Activated T-helper 1 cell treated with Interleukin-2 at 50 U/mL for 16 hours (primary cell): ENCODE measurements at places on chromosomes 11 and 22.

- DNase-seq: no peak
Measured at GRCh38 chr22:49588739-49589138, 238.9 kb downstream of the BRD1 start.

GRCh38 chr11:27218421-27219038 lies 144.5 kb downstream of the CCDC34 start:
- no peak for DNase-seq

DNA sequence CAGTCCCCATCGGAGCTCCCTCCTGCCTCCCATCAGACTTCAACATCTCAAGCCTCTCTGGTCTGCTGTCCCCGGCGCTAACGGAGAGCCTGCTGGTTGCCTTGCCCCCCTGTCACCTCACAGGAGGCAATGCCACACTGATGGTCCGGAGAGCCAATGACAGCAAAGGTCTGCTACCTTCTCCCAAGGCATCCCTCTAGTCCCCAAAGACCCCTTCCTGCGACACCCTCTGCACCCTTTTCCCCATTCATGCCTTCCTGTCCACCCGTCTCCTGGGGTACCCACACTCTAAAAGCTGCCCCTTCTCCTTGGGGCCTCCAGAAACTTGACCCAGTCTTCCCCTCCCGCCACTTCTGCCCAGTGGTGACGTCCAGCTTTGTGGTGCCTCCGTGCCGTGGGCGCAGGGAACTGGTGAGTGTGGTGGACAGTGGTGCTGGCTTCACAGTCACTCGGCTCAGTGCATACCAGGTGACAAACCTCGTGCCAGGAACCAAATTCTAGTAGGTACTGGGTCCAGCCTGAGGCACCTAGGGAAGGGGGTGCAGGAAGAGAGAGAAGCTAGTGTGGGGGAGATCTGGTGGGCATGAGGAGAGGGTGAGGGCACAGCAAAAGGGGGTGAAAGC lies 860 bp downstream of the UPK2 start:
- no peak for DNase-seq

GRCh38 chr11:95536047-95536690 lies 253.4 kb downstream of the FAM76B start:
- no peak for DNase-seq

- no peak for DNase-seq
Measured at GRCh38 chr11:15145615-15146014, 30.9 kb downstream of the INSC start.

DNA sequence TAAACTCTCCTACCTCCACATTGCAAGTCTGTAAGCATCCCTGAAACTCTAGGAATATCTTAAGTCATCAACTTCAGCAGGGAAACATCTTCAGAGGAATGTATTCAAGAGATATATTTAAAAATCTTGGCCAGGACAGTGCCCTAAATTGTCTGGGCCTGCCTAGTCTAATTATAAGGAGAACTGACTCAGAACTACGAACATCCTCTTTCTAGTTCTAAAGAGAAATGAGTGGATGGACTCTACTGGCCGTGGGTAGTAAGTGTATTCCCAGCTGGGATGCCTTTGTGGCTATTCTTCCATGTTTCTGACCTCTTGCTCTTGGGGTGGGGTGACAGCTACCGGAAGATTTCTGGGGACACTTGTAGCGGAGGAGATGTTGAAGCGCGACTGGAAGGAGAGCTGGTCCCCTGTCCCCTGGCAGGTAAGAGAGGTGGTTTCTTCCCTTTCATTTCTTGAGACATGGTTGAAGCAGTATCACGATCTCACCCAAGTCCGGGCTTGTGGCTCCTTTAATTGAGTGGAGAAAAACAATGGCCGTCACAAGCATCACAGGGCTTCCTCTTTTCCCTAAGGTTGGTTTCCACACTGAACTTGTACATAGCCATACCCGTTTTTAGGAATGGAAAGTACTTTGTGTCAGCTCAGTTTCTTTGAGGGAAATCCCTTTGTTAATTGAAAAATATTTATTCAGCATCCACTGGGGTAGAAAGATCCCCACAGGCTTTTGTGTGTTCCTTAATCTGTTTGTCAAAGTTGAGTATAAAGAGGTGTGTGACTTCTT lies 97.7 kb upstream of the SORL1-AS1 start:
- no peak for DNase-seq

DNA sequence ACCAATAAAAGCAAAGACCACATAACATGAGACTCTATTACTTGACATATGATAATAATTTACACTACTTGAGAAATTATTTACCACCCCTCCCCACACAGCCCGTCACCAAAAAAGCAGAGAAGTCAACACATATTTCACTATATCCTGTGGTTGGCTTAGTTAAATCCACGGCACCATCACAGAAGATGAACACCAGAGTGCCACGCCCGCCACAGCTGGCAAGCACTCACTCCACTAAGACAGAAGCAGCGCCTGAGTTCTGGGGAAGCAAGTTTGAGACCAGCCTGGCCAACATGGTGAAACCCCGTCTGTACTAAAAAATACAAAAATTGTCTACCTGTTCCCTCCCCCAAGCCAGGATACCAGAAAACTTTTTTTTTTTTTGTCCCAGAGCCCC lies 53.1 kb downstream of the PACSIN2 start:
- DNase-seq: no peak

GRCh38 chr11:35971841-35972422 lies 28.1 kb downstream of the LDLRAD3 start:
- no peak for DNase-seq

DNA sequence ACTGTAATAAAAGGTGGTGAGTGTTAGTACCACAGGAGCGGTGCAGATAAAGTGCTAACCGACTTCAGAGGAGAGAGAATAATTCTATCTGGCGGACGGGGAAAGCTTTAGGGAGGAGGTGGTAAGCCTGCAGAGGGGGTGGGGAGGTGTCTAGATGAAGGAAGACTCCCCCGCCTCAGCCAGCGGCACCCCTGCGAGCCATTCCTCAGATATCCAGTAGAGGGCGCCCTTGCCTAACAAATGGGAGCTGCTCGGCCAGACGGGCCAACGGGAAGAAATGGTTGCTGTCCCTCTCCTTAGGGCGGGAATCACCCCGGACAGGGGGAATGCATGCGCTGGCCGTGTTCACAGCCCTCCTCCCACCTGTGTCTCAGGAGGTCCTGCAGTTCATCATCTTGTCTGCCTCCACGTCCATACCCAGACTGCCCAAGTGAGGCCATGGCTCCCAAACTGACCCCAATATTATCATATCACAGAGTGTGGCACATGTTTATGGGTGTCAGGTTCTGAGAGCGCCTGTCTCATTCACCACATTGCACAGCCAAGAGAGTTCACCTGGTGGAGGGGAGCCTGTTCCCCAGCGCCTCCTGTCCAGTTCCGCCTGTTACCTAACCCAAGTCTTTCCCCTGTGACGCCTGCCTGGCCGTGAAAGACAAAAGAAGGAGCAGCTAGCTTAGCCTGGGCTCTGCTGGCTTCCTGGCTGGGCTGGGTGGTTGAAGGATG lies 85.5 kb downstream of the ST3GAL4 start:
- DNase-seq: peak; percentile 51

- DNase-seq: no peak
Measured at GRCh38 chr11:104343578-104343977, 179.6 kb upstream of the PDGFD start.

GRCh38 chr11:79249295-79249993 lies 191.4 kb downstream of the TENM4 start:
- DNase-seq: no peak

GRCh38 chr11:10304495-10305261 lies at the start of gene ADM:
Gene ADM, plus strand, starts transcription at chr11:10305073. Its CDS starts 628 bp downstream, at chr11:10305701.
- DNase-seq: no peak

DNA sequence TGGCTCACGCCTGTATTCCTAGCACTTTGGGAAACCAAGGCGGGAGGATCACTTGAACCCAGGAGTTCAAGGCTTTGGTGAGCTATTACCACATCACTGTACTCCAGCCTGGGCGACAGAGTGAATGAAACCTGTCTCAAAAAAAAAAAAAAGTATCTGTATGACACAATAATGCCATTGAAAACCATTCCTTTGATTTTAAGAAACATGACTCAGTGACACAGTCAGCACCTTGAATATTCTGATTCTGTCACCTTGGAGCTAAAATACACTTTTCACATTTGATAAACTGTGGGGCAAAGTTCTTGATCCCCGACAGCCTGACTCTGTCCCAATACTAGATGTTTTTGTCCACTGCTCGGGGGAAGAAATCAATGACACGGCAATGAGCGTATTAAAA lies 16.7 kb upstream of the ELFN2 start:
- DNase-seq: no peak

DNA sequence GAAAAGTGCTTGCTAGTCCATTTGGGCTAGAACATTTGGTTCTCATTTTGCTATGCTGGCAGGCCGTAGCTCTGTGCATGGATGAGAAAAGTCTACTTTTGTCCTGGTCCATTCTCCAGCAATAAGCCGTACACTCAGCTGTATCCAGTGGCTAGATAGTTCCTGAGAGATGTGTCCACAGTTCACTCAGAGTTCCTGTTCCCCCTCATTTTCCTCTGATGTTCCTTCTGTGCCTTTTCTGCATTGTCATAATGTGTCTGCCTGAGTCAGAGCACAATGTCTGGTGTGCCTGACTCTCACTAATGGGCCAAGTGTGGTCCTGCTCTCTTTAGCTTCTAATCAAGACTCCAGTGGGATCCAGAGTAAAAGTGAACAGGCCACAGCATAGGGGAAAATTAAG lies 215.7 kb upstream of the CTSC start:
- DNase-seq: no peak

GRCh38 chr11:116786966-116787365 lies 857 bp downstream of the ZPR1 start:
- DNase-seq: no peak

DNA sequence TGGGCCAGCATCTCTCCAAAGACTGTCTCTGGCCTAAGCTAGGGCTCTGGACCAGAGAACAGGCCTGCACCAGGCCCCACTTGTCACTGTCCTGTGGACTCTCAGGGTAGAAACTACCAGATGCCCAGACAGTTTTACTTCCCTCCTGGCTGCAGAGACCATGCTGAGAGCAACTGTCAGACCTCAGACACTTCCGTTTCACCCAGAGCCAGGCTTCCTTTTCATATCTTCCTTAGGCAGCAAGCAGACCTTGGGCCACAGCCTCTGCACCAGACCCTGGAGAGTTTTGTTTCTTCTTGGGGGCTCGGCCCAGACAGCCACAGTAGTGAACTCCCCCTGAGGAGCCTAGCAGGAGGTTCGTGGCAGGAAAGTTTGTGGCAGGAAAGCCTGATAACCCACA lies 12.1 kb upstream of the FCHSD2 start:
- no peak for DNase-seq

DNA sequence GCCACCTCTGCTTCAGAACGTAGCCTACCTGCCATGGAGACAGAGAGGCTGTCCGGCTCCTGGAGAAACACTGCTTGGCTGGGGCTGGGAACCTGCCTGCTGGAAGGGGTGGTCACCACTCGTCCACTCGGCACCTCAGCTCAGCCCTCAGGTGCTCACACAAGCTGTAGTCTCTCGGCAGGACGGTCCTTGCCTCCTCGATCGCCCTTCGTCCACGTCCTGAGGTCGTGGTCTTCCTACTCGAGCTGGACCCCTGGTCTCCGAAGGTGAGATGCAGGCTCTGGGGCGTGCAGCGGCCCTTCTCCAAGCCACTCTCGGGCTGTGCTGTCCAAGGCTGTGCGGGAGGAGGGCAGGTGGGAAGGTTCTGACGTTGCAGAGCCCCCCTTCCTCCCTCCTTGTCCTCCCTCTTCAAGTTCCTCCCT lies at the start of gene TBX10:
TBX10 (minus strand) TSS at position 326 of the 422 bp plus-strand sequence; CDS start at position 35, 291 bp downstream.
- DNase-seq: no peak

GRCh38 chr11:85809863-85810262 lies 1.1 kb downstream of the SYTL2 start:
- DNase-seq: no peak

GRCh38 chr11:40235841-40236240 lies 1223.6 kb downstream of the LRRC4C start:
- no peak for DNase-seq

- DNase-seq: no peak
Measured at GRCh38 chr22:22388090-22388489, 120.5 kb downstream of the ZNF280B start.
